ENCODE measurements at places on chromosomes 7 and 10. TPM values are rescaled to one million over a fixed set of nuclear protein-coding genes. Genes with fewer than 3 reads are reported as not detected.

Gene HMX3
- 0.20 TPM for total RNA-seq

Gene NAT16
- not detected for total RNA-seq

Gene SPAM1
- total RNA-seq, result not detected

Gene UTF1
- total RNA-seq, result not detected

Gene JCAD
- total RNA-seq, result 4.2 TPM

Measured in left lobe of liver (tissue), 2 donors.